ENCODE measurements at places on chromosomes 11 and 22. TPM values are rescaled to one million over a fixed set of nuclear protein-coding genes. Genes with fewer than 3 reads are reported as not detected.

- peaks cover 4% of the 10 kb centered on the region for H3K4me1 ChIP-seq
- H3K36me3 ChIP-seq: no peaks in the 10 kb centered on the region
- H3K27ac ChIP-seq: no peak overlapping the region
- no peaks in the 10 kb centered on the region for H3K27me3 ChIP-seq
- no peak for DNase-seq
These were observed 90.4 kb downstream of the APIP start for GRCh38 chr11:34825670-34826383.

DNA sequence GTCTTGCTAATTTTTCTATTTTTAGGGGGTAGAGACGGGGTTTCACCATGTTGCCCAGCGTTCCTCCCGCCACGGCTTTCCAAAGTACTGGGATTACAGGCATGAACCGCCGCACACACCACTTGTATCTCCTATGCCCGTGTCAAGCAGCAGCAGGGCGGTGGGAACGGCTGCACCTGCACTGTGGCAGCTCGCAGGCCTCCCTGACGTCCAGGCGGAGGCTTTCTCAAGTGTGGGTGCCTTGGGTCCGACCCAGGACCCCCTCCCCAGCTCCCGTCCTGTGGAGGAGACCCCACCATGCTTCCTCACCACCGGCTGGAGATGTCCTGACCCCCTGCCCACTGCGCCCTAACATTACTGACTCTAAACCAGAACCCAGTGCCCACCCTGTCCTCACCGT lies 25.7 kb downstream of the TSPAN4 start:
- DNase-seq: peak; percentile 24
- H3K4me1 ChIP-seq: no peaks in the 10 kb centered on the region
- H3K27me3 ChIP-seq: no peaks in the 10 kb centered on the region
- no peak overlapping the region for H3K4me3 ChIP-seq
- H3K36me3 ChIP-seq: peaks cover 17% of the 10 kb centered on the region

DNA sequence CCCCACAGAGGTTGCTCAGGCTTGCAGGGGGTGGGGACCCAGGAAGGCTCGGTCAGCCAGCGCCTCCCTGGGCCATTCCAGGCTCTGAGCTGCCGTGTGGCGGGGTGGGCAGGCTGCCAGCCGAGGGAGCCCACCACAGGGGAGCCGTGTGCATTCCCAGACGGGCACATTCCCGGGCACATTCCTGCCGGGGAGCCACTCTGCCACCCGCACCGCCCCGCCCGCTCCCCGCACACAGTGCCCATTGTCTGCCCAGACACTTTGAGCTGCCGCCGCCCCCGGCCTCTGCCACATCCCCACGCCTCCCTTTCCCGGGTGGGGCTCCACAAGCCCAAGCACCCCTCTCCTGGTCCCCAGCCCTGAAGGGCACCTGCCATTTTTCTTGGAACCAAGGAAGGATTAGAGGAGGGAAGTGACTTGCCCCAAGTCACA lies 27.4 kb downstream of the RPL3 start:
- no peaks in the 10 kb centered on the region for H3K36me3 ChIP-seq
- H3K4me1 ChIP-seq: peaks cover 34% of the 10 kb centered on the region
- H3K27me3 ChIP-seq: no peaks in the 10 kb centered on the region
- H3K27ac ChIP-seq: peak overlapping the region; percentile 63

GRCh38 chr11:116842117-116842516 lies 4.7 kb upstream of the APOA1 start:
- no peak overlapping the region for H3K4me3 ChIP-seq
- peaks cover 22% of the 10 kb centered on the region for H3K36me3 ChIP-seq
- H3K4me1 ChIP-seq: peaks cover 9% of the 10 kb centered on the region
- H3K27ac ChIP-seq: no peak overlapping the region
- H3K27me3 ChIP-seq: no peaks in the 10 kb centered on the region

- peaks cover 8% of the 10 kb centered on the region for H3K27me3 ChIP-seq
- H3K36me3 ChIP-seq: no peaks in the 10 kb centered on the region
- H3K27ac ChIP-seq: no peak within 1 kb of the TSS
- peak; percentile 22 for DNase-seq
These were observed at the start of gene FJX1 for GRCh38 chr11:35617687-35618496. Gene FJX1 (plus strand): TSS chr11:35618460. CDS start chr11:35618637, 177 bp downstream.

DNA sequence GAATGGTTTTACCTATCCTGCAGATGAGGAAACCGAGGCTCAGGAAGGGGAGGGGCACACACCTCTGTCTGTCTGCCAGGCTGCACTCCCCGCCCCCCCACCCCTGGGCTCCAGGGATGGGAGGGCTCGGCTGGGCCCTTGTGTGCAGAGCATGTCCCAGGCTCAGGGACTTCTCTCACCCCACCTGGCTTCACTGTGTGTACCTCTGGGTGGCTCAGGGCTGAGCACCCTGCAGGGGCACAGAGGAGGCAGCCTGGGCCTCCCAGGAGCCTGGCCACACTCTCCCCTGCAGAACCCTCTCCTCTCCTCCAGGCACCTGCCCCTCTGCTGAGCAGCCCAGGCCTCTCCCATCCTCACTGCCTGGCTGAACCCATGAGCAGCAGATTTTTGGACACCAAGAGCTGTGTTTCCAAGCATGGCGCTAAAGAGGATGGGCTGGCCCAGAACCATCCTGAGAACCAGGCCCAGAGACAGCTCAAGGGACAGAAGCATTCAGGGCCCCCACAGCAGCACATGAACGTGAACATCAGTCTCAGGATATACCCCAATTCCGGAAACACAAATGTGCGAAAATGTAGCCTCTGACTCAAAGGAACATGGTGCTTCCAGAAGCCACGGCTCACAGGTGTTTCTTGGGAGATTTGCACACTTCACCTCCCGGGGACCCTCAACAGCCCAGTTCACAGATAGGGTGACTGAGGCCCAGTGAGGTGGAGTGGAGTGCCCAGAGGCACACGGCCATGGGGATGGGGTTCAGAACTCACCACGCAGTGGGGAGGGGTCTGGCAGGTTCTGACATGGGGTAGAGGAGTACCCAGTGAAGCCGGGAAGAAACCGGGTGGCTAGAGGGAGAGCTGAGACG lies 10.5 kb downstream of the EMID1 start:
- H3K36me3 ChIP-seq: no peaks in the 10 kb centered on the region
- H3K4me1 ChIP-seq: no peaks in the 10 kb centered on the region
- H3K27ac ChIP-seq: no peak overlapping the region
- DNase-seq: peak; percentile 49
- no peak overlapping the region for H3K4me3 ChIP-seq

GRCh38 chr22:49499433-49500075 lies 328.1 kb downstream of the BRD1 start:
- no peak for DNase-seq
- H3K4me1 ChIP-seq: no peaks in the 10 kb centered on the region
- no peak overlapping the region for H3K27ac ChIP-seq
- H3K27me3 ChIP-seq: no peaks in the 10 kb centered on the region

GRCh38 chr22:26847046-26847445 lies 189.7 kb downstream of the MIAT start:
- H3K4me3 ChIP-seq: no peak overlapping the region
- H3K4me1 ChIP-seq: no peaks in the 10 kb centered on the region
- H3K36me3 ChIP-seq: no peaks in the 10 kb centered on the region
- DNase-seq: no peak

DNA sequence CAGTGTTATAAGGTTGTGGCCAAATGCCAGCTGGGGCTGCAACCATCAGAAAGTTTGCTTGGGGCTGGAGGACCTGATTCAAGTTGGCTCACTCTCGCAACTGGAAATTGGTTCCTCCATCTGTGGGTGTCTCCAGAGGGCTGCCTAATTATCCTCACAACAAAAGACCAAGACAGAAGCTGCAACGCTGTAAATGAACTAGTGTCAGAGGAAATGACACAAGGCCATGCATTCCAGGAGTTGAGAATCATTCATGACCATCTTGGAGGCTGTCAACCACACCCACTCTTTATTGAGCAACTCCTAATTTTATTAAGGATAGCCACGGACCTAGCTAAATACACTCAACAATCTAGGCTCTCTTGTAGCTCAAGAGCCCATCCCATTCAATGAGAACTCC lies 1060.8 kb downstream of the OPCML start:
- no peak for DNase-seq
- no peaks in the 10 kb centered on the region for H3K4me1 ChIP-seq
- no peak overlapping the region for H3K27ac ChIP-seq
- no peaks in the 10 kb centered on the region for H3K36me3 ChIP-seq

DNA sequence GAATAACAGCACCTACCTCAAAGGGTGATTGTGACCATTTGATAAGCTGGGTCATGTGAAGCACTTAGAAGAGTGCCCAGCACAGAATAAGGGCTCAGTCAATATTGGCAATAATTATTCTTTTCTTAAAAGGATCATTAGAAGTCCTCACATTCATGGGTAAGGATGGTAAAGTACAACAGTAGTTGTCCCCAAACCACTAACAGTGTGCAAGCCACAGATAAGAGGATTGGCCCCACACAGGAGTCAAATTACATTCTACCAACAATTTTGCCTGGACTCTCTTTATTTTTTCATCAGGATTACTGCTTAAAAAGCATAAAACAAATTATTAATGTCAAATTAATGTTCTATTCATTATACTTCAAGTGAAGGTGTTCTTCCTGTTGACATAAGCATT lies 271.5 kb upstream of the PDGFD start:
- H3K27ac ChIP-seq: no peak overlapping the region
- no peak for DNase-seq
- no peaks in the 10 kb centered on the region for H3K4me1 ChIP-seq
- H3K36me3 ChIP-seq: no peaks in the 10 kb centered on the region
- H3K27me3 ChIP-seq: no peaks in the 10 kb centered on the region
- no peak overlapping the region for H3K4me3 ChIP-seq

DNA sequence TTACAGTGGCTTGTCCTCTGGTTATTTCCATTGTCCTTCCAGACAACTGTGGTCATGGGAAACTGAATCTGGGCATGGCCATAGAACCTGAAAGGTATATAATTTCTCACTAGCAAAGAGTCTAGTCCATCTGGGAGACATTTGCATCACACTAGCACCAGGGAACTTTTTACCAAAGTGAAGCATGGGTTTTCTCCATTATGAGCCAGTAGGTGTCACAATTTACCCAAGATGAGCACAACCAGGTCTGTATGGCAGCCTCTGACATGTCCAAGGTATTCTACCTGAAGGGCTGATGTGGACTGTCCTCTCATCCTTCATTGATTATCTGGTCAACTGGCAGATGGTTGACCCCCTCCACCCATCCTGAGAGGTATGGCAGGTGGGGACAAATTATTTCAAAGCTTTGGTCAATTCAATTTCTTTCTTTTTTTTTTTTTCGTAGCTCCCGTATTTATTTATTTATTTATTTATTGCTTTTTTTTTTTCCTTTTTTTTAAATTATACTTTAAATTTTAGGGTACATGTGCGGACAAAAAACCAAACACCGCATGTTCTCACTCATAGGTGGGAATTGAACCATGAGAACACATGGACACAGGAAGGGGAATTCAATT lies 425.9 kb downstream of the TMEM135 start:
- H3K36me3 ChIP-seq: no peaks in the 10 kb centered on the region
- no peak overlapping the region for H3K4me3 ChIP-seq
- no peak overlapping the region for H3K27ac ChIP-seq
- H3K27me3 ChIP-seq: no peaks in the 10 kb centered on the region
- no peak for DNase-seq

DNA sequence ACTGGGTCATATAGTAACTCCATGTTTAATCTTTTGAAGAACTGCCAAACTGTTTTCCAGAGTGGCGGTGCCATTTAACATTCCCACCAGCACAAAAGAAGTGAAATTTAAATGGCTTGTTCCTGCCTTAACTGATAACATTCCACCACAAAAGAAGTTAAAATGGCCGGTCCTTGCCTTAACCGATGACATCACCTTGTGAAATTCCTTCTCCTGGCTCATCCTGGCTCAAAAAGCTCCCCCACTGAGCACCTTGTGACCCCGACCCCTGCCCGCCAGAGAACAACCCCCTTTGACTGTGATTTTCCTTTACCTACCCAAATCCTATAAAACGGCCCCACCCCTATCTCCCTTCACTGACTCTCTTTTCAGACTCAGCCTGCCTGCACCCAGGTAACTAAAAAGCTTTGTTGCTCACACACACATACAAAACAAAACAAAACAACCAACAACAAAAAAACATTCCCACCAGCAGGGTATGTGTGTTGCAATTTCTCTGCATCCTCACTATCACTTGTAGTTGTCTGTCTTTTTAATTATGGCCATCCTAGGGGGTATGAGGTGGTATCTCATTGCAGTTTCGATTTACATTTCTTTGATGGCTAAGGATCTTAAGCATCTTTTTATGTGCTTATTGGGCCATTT lies 109.0 kb downstream of the FAR1 start:
- no peak overlapping the region for H3K27ac ChIP-seq
- no peak for DNase-seq
- no peaks in the 10 kb centered on the region for H3K36me3 ChIP-seq
- no peaks in the 10 kb centered on the region for H3K27me3 ChIP-seq
- no peaks in the 10 kb centered on the region for H3K4me1 ChIP-seq
- H3K4me3 ChIP-seq: no peak overlapping the region

GRCh38 chr22:27159716-27160295 lies 502.4 kb downstream of the MIAT start:
- H3K36me3 ChIP-seq: no peaks in the 10 kb centered on the region
- H3K4me1 ChIP-seq: peaks cover 12% of the 10 kb centered on the region
- peak; percentile 79 for DNase-seq
- peak overlapping the region; percentile 43 for H3K27ac ChIP-seq
- H3K4me3 ChIP-seq: no peak overlapping the region
- H3K27me3 ChIP-seq: no peaks in the 10 kb centered on the region

- H3K4me1 ChIP-seq: peaks cover 6% of the 10 kb centered on the region
- H3K27me3 ChIP-seq: no peaks in the 10 kb centered on the region
- no peak overlapping the region for H3K4me3 ChIP-seq
- H3K36me3 ChIP-seq: no peaks in the 10 kb centered on the region
- no peak for DNase-seq
These were observed 200.4 kb downstream of the SNX19 start for GRCh38 chr11:130715877-130716220.

- H3K36me3 ChIP-seq: no peaks in the 10 kb centered on the region
- H3K27me3 ChIP-seq: no peaks in the 10 kb centered on the region
These were observed 111.7 kb downstream of the GGTLC2 start for GRCh38 chr22:22756109-22756508.

DNA sequence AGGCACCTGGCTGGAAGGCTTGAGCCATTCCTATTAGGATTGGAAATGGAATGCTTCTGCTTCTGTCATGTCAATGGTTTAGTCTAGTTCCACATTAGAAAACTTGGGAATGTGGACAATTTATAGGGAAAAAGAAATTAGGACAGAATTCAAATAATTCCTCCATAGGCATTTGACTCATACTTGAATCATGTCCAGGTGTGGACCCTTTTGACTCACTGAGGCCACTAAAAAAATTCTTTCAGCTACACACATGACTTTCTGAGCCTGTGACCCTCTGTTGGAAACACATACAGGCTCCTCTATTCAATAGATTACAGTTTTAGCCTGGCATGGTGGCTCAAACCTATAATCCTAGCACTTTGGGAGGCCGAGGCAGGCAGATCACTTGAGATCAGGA lies 100.5 kb downstream of the RASSF10 start:
- H3K27ac ChIP-seq: no peak overlapping the region
- peaks cover 5% of the 10 kb centered on the region for H3K4me1 ChIP-seq
- DNase-seq: no peak

GRCh38 chr11:22567759-22568158 lies 57.9 kb downstream of the FANCF start:
- no peak overlapping the region for H3K4me3 ChIP-seq
- H3K36me3 ChIP-seq: no peaks in the 10 kb centered on the region
- DNase-seq: no peak
- no peak overlapping the region for H3K27ac ChIP-seq

Gene SHANK2
- total RNA-seq: 55.6 TPM

Gene PRR33
- not detected for total RNA-seq

Gene OR52A1
- not detected for total RNA-seq

Gene PARVG
- total RNA-seq: 5.4 TPM

Gene BTG4
- not detected for total RNA-seq

Gene ELFN2
- 0.05 TPM for total RNA-seq

Gene GPHA2
- total RNA-seq: not detected

Gene TUBA8
- 3.2 TPM for total RNA-seq

Gene FIBIN
- 16.1 TPM for total RNA-seq

Gene MS4A12
- total RNA-seq: not detected

Gene IGSF9B
- total RNA-seq: 36.5 TPM

Gene KCNJ11
- 18.4 TPM for total RNA-seq

Gene SMC1B
- total RNA-seq: 0.13 TPM

Measured in thyroid gland (tissue), 4 donors.